Activated CD8-positive, alpha-beta T cell treated with anti-CD3 and anti-CD28 coated beads for 36 hours (primary cell): ENCODE measurements at places on chromosomes 16 and 17. TPM values are rescaled to one million over a fixed set of nuclear protein-coding genes. Genes with fewer than 3 reads are reported as not detected.

The CRLF3 gene
- 40.3 TPM for total RNA-seq

- DNase-seq: no peak
These were observed 45.0 kb downstream of the RAB11FIP3 start for GRCh38 chr16:470418-470817.

DNA sequence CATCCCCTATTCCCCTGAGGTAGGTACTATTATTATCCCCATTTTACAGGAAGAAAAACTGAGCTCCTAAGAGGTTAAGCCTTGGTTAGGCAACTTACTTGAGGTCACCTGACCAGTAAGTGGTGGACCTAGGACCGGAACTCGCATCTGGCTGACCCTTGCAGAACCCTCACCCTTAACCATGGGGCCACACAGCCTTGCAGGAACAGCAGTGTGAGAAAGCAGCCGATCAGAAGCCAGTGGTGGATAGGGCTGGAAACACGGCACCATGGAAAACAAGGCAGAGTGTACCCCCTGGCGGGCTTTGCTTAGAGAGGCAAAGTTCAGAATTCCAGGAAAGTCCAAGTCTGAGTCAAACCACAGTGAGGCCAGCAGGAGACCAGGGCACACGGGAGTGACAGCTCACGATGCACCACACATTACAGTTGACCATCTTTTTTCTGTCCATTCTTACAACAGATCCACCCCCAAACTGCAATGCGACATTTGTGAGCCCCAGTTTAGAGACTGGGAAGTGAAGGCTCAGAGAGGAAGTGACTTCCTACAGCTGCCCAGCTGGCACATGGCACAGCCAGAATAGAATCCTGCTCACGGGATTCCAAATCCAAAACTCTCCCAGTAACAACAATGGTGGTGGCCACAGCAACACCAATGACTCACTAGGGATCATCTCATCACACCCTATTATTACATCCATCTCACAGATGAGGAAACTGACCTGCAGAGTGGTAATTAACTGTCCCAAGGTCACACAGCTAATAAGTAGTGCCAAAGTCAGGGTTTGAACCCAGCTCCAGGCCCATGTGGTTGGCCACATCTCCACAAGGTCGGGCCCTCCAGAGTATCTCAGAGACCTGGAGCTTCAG is 20.3 kb downstream of the KIFC3 start:
- no peak for DNase-seq

The CD300LG gene
- not detected for total RNA-seq

DNA sequence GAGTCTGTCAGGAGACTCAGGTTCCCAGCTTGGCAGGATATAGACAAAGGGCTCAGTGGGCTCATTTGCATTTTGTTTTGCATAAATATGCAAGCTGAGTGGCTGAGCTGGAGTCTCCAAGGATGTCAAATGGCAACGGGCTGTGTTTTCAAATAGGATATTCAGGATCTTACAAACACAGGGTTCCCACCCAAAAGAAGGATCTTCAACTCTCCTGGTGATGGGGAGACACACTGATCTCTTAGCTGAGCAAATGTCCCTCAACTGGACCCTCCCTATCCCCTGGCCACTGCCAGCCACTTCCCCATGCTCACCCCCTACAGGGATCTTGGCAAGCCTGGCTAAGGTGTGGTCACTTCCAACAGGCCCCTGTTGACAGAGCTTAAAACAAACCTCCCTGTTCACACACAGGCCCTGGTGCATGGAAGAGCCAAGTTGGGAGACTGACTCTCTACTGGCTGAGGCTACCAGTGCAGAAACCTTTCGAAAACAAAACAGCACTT is 61.6 kb downstream of the SOX9 start:
- no peak for DNase-seq

The MFAP4 gene
- total RNA-seq: 0.70 TPM

- DNase-seq: no peak
These were observed 24.4 kb upstream of the EFCAB13 start for GRCh38 chr17:47299239-47299910.
